Effector memory CD4-positive, alpha-beta T cell (primary cell): ENCODE measurements at places on chromosomes 3 and 15.

GRCh38 chr3:123279121-123279520, 77.4 kb downstream of the SEC22A start:
- DNase-seq = no peak

GRCh38 chr3:62665627-62666437, 209.4 kb downstream of the CADPS start:
- no peak for DNase-seq

DNA sequence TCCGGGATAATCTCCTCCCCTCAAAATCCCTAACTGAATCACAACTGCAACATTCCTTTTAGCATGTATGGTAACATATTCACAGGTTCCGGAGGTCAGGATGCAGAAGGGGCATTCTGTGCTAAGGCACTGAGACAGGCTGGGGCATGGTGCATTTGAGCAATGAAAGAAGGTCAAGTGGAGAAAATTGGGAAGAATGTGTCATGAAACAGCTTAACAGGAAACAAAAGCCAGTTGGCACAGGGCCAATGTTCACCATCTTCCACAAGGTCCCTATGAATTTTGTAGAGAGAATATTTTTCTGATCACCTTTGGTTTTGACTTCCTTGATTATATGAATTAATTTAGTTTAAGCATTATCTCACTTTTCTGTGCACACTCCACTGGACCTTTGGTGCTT, 587.7 kb upstream of the NR2F2 start:
- no peak for DNase-seq

DNA sequence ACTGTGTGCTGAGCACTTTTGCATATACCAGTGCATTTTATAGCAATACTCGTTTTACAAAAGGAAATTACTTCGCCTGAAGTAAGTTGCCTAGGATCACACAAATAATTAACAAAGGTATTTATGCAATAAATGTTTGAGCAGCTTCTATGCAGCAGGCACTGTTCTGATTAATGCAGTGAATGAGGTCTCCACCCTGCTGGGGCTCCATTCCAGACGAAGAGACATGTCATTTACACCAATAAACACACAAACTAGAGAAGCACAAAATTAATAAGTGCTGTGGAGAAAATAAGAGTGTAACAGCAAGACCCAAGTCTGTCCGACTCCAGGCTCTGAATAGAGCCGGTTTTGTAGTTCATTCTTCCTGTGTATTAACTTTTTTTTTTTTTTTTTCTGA, 17.5 kb downstream of the NOX5 start:
- DNase-seq = no peak

GRCh38 chr3:38150780-38151528, 12.5 kb downstream of the MYD88 start:
- DNase-seq = no peak
